ENCODE measurements at places on chromosomes 2 and 18.
A peak's percentile ranks its signal among the peaks of the same experiment; 100 is the strongest.

- DNase-seq = no peak
These were observed 1111.0 kb upstream of the SLC39A10 start for GRCh38 chr2:194545978-194546377.

DNA sequence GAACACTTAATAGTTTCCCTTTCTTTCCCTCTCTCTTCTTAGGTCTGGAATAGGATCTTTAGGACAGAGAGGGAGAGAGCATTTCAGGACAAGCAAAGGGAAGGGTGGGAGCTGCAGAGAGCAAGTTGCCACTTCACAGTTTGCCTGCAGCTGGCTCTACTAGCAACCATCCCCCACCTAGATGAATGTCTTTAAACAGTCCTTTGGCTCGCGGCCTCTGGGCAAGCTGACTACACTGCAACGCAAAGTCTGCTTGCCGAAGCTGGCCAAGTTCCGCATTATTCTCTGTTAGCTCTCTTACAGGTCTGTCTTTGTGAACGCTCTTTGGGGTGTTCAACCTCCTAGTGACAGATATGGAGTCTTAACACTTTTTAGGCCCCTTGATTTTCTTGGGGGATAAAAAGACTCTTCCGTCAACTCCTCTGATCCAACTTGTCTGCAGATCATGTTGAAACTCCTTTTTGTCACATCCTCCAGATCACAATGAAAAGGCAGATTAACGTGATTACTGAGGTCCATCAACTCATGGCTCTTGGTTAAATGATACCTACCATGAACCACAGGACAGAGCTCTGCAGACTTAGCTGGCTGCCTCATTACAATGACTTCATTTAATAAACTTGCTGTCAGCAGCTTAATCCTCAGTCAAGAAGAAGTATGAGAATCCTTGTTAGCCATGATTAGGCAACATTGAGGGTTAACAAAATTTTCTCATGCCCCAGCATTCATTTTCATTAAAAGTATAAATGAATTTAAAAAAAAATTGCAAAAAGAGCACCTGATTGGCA, 74.6 kb downstream of the SLC4A3 start:
- DNase-seq = peak; percentile 81

DNA sequence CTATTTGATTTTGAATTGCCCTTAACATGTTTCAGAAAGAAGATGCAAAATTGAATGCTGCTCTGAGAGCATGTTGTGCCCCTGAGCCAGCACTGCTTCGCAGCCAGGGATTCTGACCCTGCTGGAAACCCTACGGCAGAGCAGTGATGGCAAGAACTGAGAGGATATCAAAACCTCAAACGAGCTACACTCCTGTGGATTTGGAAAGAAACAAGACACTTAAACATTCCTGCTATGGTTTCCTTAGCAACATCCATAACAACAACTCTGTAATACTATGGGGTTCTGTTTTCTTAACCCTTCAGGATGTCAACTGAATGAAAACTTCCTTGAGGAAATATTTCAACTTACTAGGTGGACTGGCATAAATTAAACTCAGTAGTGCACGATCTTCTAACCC, 649.1 kb downstream of the NYAP2 start:
- DNase-seq = peak; percentile 85

DNA sequence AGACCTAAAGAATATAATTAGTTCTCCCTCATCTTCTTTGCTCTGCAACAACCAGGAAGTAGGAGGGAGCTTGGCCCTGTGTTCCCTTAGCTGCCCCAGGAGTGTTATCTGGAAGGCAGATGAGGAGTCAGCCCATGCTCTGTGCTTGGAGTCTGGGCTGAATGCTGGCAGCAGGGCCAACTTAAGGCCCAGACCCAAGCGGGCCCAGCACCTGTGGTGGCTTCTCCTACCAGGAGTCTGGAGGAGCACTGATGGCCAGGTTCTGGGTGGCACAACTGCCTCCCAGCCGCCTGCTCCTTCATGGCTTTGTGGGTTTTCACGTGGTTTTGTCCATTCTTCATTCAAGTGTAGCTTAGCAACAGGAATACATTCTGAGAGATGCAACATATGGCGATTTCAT, 1910.7 kb upstream of the LRRTM1 start:
- no peak for DNase-seq
